Left forelimb (tissue), 1 donor: ENCODE measurements at places on chromosomes 7 and 10.
A peak's percentile ranks its signal among the peaks of the same experiment; 100 is the strongest.

GRCh38 chr10:92047215-92047614 lies 123.6 kb downstream of the BTAF1 start:
- no peak for DNase-seq

GRCh38 chr10:64219271-64220025 lies 698.2 kb downstream of the REEP3 start:
- DNase-seq = no peak

- no peak for DNase-seq
Measured at GRCh38 chr7:139588632-139589031, 65.1 kb downstream of the CLEC2L start.

DNA sequence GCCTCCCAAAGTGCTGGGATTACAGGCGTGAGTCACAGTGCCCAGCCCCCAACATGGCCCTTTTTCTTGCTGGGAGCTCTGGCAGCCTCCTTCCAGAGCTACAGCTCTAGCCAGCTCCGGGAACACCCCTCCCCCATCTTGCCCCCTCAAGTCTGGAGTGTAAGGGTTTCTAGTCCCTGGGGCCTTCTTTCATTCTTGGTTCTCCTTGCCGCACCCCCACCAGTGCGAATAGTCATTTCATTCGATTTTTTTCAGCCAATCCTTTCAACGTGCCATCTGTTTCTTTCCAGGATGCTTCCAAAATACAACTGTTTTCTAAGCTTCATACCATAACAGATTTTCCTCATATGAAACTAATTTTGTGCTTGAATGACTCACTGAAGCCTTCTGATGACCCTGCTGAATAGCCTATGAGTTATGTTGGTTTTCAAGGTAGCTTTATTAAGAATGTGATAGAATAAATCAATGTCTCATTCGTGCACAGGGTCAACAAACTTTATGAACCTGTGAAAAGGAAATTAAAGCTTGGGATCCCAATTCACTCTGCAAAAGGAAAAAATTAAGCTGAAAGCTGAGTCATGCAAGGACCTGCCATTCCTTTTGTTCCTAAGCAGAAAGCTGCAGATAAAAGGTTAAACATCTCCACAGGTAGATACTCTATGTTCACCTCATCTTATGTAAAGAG lies 38.6 kb downstream of the CDC14C start:
- DNase-seq = no peak

- no peak for DNase-seq
Measured at GRCh38 chr10:117135480-117136140, 2.5 kb downstream of the VAX1 start.

- no peak for DNase-seq
Measured at GRCh38 chr7:19705663-19706062, 3.2 kb downstream of the POLR1F start.

GRCh38 chr7:158957921-158958491 lies 101.6 kb downstream of the DYNC2I1 start:
- DNase-seq = peak; percentile 63

GRCh38 chr7:131844369-131844768 lies 287.9 kb upstream of the PODXL start:
- DNase-seq = no peak
